ENCODE measurements at places on chromosomes 3 and 15. TPM values are rescaled to one million over a fixed set of nuclear protein-coding genes. Genes with fewer than 3 reads are reported as not detected.

Gene NPAP1
- total RNA-seq = 0.28 TPM

Gene ZNF662
- total RNA-seq = 0.21 TPM

Gene RPL4
- 3,878 TPM for total RNA-seq

Gene MYZAP
- 143 TPM for total RNA-seq

Gene ZNF860
- total RNA-seq = not detected

Gene GCNT3
- total RNA-seq = not detected

Gene SPRED1
- 17.3 TPM for total RNA-seq

Gene CMSS1
- 17.9 TPM for total RNA-seq

Gene ZCWPW2
- 0.70 TPM for total RNA-seq

Gene STRC
- 4.6 TPM for total RNA-seq

Gene ULK4
- total RNA-seq = 6.1 TPM

Gene SLC9C1
- not detected for total RNA-seq

Gene FSD2
- total RNA-seq = 17.3 TPM

Gene B3GNT5
- 0.69 TPM for total RNA-seq

Gene ATP13A5
- not detected for total RNA-seq

Gene CCDC33
- 2.3 TPM for total RNA-seq

Gene ACTRT3
- total RNA-seq = 1.7 TPM

Gene STRIT1
- total RNA-seq = not detected

Gene GOLGA6L26
- not detected for total RNA-seq

Gene EID1
- 409 TPM for total RNA-seq

Gene PPP1R14D
- not detected for total RNA-seq

Gene CSPG5
- 5.0 TPM for total RNA-seq

Gene MUSTN1
- 1.9 TPM for total RNA-seq
